Thyroid gland (tissue), 4 donors: ENCODE measurements at places on chromosomes 7 and 10. TPM values are rescaled to one million over a fixed set of nuclear protein-coding genes. Genes with fewer than 3 reads are reported as not detected.

The LIPM gene
- not detected for total RNA-seq

The UFSP1 gene
- total RNA-seq = 7.4 TPM

The RUFY2 gene
- 28.8 TPM for total RNA-seq

- H3K36me3 ChIP-seq = no peaks in the 10 kb centered on the region
- H3K27me3 ChIP-seq = no peaks in the 10 kb centered on the region
- DNase-seq = peak; percentile 55
- H3K4me1 ChIP-seq = peaks cover 34% of the 10 kb centered on the region
- H3K4me3 ChIP-seq = no peak overlapping the region
Measured at GRCh38 chr10:123868038-123869019, 23.3 kb downstream of the CPXM2 start.

The CYP2C9 gene
- not detected for total RNA-seq

DNA sequence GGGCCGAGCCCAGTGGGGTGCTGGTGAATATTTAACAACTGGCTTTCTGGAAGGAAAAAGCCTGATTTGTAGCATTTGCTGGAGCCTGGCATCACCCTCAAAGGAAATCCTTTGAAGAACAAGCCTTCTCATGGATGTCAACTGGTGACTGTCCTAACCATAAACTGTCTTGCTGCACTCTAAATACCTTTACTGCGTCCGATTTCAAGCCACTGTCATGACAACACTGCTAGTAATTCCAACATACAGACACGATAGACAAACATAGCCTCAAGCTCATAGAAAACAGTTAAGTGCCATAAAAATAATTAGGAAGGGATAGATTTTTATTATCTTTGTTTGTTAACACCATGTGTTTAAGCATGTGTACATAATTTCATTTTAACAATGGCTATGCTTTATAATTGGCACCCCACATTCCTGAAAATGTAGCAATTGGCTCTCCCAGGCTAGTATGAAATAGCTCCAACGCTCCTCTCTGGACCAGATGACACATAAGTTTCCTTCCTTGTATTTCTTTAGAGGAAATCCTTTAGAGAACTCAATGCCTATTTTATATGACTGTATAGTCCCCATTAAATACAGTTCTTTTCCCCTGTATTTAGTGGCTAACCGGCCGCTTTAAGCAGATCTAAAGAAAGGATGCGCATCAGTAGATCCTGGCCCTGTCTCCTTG is 273.4 kb downstream of the PRPF18 start:
- no peaks in the 10 kb centered on the region for H3K36me3 ChIP-seq
- no peak overlapping the region for H3K27ac ChIP-seq
- peaks cover 10% of the 10 kb centered on the region for H3K4me1 ChIP-seq
- no peaks in the 10 kb centered on the region for H3K27me3 ChIP-seq

DNA sequence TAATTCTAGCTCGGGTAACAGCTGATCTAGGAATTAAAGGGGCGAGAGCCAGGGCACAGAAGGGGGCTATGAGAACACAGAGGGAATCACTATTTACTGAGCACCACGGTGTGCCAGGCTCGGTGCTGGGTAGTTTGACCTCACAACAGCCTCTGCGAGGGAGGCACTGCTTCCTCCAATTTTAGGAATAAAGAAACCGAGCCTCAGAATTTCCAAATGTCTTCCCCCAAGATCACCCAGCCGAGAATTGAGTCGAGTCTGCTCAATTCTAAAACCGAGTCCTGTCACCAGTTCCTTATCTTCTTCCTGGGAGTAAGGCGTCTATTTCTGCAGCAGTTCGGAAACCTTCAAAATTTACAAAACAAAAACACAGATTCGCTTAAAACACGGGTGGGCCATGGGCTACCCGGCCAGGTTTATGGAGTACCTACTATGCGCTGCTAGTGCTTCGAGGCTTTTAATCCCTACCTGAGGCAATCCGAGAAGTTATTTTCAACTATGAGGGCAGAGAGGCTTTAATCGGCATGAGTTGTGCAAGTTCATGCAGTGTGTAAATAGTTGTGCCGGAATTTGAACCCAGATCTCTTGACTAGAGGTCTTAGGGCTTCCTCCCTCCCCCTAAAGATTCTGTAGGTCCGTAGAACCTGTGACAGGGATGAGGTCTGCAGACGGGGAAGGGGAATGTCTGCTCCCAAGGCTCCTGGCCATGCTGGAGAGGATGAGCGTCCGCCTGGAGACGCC is 872 bp upstream of the HMX2 start:
- no peaks in the 10 kb centered on the region for H3K36me3 ChIP-seq
- peaks cover 6% of the 10 kb centered on the region for H3K4me1 ChIP-seq
- H3K27ac ChIP-seq = no peak overlapping the region

DNA sequence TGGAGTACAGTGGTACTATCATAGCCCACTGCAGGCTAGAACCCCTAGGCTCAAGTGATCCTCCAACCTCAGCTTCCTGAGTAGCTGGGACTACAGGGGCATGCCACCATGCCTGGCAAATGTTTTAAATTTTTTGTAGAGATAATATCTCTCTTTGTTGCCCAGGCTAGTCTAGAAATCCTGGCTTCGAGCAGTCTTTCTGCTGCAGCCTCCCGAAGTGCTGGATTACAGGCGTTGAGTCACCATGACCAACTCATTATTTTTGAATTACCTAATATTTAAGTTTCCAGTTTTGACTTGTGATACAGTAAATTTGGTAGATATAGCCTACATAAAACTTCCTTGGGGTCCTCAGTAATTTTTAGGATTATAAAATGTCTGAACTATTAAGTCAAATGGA is 74.1 kb downstream of the RUNDC3B start:
- DNase-seq = no peak
- H3K4me3 ChIP-seq = no peak overlapping the region
- no peak overlapping the region for H3K27ac ChIP-seq
- no peaks in the 10 kb centered on the region for H3K27me3 ChIP-seq
- H3K4me1 ChIP-seq = no peaks in the 10 kb centered on the region

The LSM8 gene
- 42.9 TPM for total RNA-seq

The SEMA4G gene
- total RNA-seq = 9.6 TPM

The AGR3 gene
- total RNA-seq = not detected

DNA sequence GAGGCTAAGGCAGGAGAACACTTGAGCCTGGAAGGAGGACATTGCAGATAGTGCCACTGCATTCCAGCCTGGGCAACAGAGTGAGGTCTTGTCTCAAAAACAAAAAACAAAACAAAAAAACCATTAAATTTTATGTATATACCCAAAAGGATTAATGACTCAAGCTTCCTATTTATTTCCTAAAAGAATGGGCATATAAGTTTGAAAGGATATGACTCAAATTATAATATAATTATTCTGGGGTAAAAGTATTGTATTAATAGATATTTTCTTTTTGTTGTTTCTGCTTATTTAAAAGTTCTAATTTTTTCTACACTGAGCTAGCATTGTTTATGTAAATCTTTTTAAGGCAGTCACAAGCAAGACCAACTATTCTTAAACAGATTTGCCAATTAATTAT is 42.2 kb upstream of the CABCOCO1 start:
- H3K27ac ChIP-seq = no peak overlapping the region
- H3K4me1 ChIP-seq = peaks cover 22% of the 10 kb centered on the region
- no peaks in the 10 kb centered on the region for H3K36me3 ChIP-seq

- H3K27me3 ChIP-seq = no peaks in the 10 kb centered on the region
- no peak overlapping the region for H3K27ac ChIP-seq
- no peak for DNase-seq
- no peak overlapping the region for H3K4me3 ChIP-seq
- H3K4me1 ChIP-seq = no peaks in the 10 kb centered on the region
Measured at GRCh38 chr10:133299224-133299623, 9.4 kb downstream of the TUBGCP2 start.

The RNF32 gene
- 1.1 TPM for total RNA-seq

DNA sequence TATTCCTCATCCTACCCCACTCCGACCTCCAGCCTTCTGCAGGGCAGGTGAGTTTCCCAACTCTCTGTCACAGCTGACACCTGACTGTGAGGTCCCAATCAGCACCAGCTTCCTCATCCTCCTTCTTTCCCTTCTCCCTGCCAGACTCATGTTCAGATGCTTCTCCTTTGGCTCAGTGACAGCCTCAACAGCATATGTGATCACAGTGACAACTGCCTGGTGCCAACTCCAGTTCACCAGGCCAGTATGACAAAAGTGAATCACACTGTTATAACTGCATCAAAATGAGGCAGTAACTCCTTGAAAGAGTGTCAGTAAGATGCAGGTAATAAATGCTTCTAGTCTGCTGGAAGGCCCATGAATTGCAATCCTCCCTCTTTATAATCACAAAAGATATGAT is 46.8 kb upstream of the NFE2L3 start:
- H3K4me3 ChIP-seq = no peak overlapping the region
- H3K27ac ChIP-seq = no peak overlapping the region
- no peaks in the 10 kb centered on the region for H3K27me3 ChIP-seq
- no peak for DNase-seq
- H3K4me1 ChIP-seq = no peaks in the 10 kb centered on the region
- no peaks in the 10 kb centered on the region for H3K36me3 ChIP-seq

The AQP1 gene
- total RNA-seq = 48.7 TPM

The NEURL1 gene
- 1.1 TPM for total RNA-seq

The SPDYE2 gene
- total RNA-seq = 0.45 TPM

- DNase-seq = no peak
- no peaks in the 10 kb centered on the region for H3K27me3 ChIP-seq
- H3K27ac ChIP-seq = no peak overlapping the region
- no peaks in the 10 kb centered on the region for H3K36me3 ChIP-seq
- no peak overlapping the region for H3K4me3 ChIP-seq
Measured at GRCh38 chr7:14606101-14606500, 296.4 kb downstream of the DGKB start.
